Neural crest cell (in vitro differentiated cells): ENCODE measurements at places on chromosomes 4 and X. TPM values are rescaled to one million over a fixed set of nuclear protein-coding genes. Genes with fewer than 3 reads are reported as not detected.

- H3K4me1 ChIP-seq: peaks cover 29% of the 10 kb centered on the region
- no peak for DNase-seq
- peaks cover 7% of the 10 kb centered on the region for H3K27me3 ChIP-seq
- H3K36me3 ChIP-seq: no peaks in the 10 kb centered on the region
- no peak overlapping the region for H3K27ac ChIP-seq
Observed at GRCh38 chr4:53592686-53593501, 1.6 kb upstream of the LNX1 start.

DNA sequence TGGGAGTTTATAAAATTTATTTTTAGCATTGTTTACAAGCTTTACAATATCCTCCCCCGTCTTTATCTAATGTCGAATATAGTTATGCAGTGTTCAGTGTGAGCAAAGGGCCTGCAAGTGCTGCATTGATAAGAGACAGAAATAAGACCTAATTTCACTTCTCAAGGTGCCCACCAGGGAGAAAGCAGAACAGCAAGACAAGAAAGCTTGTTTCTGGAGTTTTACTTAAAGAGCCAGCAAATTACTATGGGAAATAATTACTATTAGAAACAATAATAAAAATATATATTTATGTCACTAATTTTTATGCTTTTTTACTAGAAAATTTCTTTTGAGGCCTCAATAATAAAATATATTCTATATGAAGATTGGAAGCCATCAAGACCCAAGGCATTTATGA lies 2677.7 kb downstream of the ARAP2 start:
- no peaks in the 10 kb centered on the region for H3K36me3 ChIP-seq
- H3K4me1 ChIP-seq: peaks cover 4% of the 10 kb centered on the region

ARX gene
- 0.16 and 0.20 TPM in 2 replicates for total RNA-seq

DNA sequence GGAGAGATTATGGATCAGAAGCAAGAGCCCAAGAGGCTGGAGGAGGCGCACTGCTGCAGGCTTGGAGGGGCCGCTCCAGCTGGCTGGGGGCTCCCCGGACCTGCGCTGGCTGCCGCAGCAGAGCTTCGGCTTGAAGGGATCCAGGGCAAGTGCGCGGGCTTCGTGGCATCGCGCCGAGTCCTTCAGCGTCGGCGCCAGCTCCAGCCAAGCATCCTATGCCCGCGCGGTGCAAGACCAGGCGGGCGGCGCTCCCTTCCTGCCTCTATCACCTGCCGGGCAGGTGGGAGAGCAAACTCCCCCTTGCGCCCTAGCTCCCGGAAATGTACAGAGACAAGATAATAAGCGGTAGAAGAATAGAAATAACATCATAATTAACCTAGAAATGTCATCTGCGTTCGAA lies 10.5 kb upstream of the UCP1 start:
- DNase-seq: no peak
- H3K4me1 ChIP-seq: peaks cover 4% of the 10 kb centered on the region
- H3K36me3 ChIP-seq: no peaks in the 10 kb centered on the region
- H3K27ac ChIP-seq: no peak overlapping the region
- peaks cover 10% of the 10 kb centered on the region for H3K27me3 ChIP-seq
- no peak overlapping the region for H3K4me3 ChIP-seq
